ENCODE measurements at places on chromosomes 6 and 20.

DNA sequence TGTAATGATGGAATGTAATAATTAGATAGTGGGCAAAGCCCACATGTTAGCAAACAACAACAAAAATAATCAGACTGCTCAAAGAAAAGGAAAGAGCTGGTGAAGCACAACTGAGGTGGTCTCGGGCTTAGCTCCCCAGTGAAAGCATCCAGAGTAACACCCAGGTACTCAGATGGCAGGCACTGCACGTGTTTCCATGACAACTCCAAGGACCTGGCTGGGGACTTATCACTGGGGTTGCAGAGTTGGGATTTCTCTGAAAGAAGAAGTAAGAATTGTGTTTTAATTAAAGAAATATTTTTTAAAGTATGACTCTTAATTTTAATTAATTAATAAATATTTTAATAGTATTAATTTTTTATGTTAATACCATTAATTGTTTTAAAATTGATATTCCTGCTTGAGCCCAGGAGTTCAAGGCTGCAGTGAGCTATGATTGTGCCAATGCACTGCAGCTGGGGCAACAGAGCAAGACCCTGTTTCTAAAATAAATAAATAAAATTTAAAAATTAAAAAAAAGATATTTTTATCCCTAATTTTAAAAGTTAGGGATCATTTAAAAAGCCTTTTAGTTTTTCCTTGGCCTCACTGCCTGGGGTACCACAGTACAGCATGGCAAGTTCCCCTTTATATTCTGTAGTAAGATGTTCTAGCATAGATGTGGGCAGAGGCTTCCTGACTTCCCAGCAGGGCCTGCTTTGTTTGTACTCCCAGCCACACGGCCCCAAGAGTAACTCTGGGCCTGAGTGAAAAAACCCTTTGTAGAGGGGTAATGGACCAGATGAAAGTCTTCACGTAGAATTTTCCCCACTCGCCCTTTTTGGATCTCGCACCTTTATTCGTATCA, 42.2 kb upstream of the UST start:
- no peak for DNase-seq

DNA sequence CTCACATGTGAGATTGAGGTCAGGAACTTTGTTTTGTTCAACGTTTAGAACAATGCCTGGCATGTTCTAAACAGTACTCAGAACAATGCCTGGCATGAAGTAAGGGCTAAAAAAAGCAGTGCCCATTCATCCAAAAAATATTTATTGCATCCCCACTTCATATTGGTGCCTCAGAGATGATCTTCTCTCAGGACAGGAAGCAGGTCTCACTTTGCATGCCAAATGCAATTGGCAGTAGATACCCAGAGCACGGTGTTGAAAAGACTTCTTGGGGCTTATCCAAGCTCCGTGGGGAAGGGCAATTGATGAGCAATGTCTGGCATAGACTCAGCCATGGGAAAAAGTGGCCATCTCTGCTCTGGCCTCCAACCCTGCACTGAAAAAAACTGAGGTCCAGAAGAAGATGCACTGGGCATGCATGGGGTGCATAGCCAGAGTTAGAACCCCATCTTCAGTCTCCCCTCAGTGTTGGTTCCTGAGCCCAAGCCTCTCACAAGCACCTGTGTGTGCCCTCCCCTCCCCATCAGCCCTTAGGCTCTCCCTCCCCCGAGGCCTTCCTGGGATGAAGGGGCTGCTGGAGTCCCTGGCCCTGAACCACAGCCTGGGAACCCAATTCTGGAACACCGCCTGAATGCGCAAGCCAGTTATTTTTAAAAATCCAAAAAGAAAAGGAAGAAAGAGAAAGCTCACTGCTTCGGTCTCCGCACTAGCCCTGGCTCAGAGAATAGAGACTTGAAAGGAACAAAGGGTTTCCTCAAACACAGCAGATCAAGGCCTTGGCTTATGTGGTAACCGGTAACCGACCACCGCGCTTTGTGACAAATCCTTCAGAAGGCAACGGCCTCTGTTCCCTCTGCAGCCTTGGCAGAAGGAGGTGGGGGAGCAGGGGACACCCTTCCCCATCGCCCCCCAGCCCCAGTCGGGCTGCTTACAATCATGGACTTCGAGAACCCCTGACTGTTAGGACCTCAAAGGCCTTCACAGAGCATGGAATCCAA, 78.5 kb upstream of the SIRPA start:
- peak; percentile 84 for DNase-seq

GRCh38 chr6:103273048-103273447, 1586.7 kb downstream of the HACE1 start:
- no peak for DNase-seq

DNA sequence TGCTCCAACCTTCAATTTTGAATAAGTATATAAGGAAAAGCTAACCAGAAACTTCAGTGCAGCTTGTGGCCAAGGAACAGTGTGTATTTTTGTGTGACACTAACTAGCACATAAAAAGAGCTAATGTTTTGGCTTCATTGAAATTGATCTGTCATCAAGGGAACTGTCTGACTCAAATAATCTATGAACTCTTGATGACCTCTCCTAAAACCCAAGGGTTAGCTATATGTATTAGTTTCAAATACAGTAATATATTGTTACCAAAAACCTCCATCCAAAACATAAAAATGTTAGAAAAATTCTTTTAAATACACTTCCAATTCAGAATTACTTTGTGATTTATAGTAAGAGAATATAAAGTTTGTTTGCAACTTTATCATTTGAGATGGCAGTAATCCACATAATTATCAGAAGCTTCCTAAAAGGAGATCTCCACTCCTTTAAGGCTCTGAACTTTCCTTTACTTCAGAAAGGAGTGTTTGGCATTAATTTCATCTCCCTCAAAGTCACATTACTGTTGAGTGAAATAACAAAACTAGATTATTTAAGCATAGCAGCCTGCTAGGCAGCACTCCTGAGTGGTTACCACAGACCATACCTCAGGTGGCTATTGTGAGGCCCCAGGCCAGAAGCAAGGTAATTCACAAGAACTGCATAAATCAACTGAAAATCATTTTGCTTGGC, 46.3 kb upstream of the HSF2 start:
- DNase-seq: no peak

GRCh38 chr6:85000001-85000400, 235.6 kb upstream of the TBX18 start:
- DNase-seq: no peak

DNA sequence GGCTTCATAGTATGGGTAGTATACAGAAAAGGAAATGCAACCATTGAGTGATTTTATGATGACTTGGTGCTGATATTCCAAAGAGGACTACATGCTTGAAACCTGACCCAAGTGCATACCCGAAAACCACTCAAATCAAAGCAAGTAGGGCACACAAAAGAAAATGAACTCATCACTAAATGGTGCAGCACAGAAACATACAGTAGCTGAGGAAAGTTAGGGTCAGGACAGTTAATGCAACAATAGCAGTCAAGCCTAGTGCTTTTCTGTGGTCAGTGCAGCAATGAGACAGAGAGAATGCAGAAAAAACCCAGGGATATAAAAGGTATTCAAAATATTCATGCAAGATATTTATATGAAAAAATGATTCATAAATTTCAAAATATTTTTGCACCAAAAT, 711.1 kb downstream of the EPHA7 start:
- no peak for DNase-seq

DNA sequence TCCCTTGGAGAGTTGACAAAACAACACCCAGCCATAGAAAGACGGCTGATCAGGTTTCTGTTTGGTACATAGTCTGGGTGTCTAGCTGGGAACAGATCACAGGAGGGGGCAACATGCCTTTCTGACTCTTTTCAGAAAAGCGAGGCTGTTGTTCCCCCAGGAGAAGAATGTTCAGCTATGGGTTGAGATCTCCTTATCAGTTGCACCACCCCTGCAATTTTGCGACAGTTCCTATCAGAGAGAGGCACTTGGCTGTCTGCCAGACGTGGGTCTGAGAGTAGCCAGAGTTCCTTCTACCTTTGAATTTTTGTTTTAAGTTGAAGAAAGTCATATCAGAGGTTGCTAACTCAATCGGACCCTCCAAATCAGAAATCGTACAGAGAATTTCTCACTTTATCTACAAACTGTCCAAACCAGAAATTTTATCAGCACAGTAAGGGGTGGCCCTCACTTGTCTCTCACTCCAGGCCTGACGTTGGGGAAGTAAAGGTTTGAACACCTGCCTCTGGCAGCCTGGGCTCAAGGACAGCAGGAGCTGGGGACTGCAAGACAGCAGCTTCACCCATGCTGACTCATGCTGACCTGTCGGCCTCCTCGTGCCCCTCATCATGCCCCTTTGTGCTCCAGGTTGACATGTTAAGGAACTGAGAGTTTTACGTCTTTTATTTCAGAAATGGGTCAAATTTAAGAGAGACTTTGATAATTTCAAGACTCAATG, 42.3 kb downstream of the TMC2 start:
- DNase-seq: no peak

DNA sequence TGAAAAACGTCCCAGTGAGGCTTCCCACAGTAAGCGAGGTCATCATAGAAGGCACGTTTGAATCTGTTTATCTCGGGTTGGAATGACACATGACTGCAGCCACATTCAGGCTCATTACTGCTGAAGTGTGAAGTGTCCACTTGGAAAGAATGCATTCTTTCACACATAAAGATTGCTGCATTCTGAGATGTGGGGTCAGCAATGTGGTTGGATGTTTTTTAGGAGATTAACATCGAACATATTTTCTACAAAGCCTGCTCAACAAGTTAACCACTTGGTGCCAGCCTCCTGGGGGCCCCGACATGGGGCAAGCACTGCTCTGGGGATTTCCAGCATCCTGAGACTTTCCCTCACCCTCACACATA, 79.9 kb downstream of the BMP6 start:
- DNase-seq: no peak

GRCh38 chr6:10495029-10495428, 26.1 kb upstream of the GCNT2 start:
- DNase-seq: no peak

DNA sequence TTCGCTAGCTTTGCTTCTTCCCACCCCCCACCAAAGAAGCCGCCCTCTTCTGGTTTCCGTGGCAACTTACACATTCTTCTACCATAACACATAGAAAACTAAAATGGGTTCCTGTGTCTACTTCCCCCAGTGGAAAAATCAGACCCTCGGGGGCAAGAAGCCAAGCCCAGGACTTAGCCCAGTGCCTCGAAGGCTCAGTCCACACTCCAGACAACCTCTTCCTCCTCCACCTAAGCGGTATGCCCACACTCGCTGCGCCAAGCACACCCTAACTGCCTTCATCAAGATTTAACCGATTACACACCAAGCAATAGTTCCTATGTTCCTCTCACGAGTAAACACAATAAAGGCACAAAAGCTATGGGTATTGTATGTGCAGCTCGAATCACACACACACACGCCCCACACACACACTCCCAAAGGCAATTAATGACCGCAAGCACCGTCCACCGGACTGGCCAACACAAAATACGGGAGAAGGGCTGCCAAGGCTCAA, 537 bp downstream of the PPIL4 start:
- peak; percentile 61 for DNase-seq

GRCh38 chr6:116118608-116119007, 7.3 kb downstream of the COL10A1 start:
- no peak for DNase-seq

DNA sequence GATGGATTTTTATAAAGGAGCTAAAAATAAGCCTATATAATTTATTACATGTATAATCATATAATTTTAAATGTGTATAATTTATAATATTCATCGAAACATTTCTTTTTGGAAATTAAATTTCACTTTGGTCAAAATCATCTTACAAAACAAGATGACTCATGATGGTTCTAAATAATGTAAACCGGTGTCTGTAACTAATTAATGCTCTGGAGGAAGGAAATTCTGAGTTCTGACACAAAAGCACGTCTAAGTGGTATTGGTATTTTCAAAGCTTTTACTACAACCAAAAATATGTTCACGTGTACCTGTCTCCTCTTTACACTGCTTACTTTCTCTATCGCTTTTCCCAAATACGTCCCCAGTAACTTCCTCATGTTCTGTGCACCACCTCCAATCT, 134.1 kb downstream of the MTHFD1L start:
- no peak for DNase-seq

- DNase-seq: no peak
These were observed 28.5 kb upstream of the DST start for GRCh38 chr6:56671160-56671559.

GRCh38 chr6:28719275-28719940, 193.7 kb downstream of the GPX5 start:
- no peak for DNase-seq

GRCh38 chr6:72824833-72825232, 203.0 kb downstream of the KCNQ5 start:
- DNase-seq: no peak

- DNase-seq: no peak
These were observed 290.0 kb downstream of the PACRG start for GRCh38 chr6:163017801-163018200.

DNA sequence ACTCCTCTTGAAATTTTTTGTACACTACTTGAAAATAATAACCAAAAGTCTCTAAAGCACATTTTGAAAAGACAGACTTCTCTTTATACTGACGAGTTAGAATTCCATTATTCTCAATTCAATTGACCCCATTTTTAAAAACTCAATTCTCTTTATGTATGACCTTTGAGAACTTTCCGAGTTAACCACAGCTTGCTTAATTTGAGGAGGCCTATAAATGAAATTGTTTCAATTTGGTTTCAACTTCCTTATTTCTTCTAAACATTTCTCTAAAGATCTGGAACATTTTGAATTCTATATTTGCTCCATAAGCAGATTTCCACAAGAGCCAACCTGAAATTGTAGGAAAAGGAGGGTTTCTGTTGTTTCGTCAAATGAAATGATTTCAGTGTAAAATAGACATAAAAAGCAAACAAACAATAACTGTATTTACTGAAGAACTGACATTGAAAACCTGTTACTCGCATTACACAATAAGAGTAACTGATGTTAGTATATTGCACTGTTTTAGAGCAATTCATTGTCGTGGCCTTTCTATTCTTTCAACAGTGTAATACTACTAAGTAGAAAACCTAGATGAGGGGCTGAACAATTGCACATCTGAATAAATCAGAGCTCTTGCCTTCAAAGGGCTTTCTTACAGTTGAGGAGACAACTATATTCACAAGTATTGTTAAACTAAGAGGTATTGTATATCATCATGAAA, 223.6 kb downstream of the HIVEP2 start:
- no peak for DNase-seq

- no peak for DNase-seq
These were observed 108.6 kb downstream of the MAP3K7 start for GRCh38 chr6:90478278-90478677.

- DNase-seq: no peak
These were observed 654 bp downstream of the TMEM14C start for GRCh38 chr6:10723567-10723881.

- DNase-seq: peak; percentile 21
These were observed 17.5 kb downstream of the HMGN4 start for GRCh38 chr6:26555505-26556262.

All from putamen (tissue), 1 donor.